ENCODE measurements at places on chromosomes 16 and 17.

DNA sequence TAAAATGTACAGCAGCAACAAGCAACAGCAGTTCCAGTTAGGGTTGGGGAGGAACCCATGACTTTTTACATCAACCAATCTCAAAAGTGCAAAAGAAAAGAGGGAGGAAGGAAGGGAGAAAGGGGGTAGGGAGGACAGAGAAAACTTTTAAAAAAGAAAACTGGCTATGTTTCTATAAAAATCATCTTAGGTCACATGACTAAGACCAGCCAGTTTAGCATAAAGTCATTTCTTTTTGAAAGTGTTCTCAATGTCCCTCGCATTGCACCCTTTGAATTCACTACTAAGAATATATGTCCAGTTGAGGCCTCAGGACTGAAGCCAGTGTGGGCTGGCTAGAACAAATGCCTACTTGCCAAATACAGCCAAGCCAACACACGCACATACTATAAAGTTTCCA, 28.9 kb downstream of the DCUN1D3 start:
- DNase-seq: no peak

- no peak for DNase-seq
Observed at GRCh38 chr17:69423450-69423849, 9.0 kb downstream of the MAP2K6 start.

GRCh38 chr16:15808071-15808470, 48.8 kb downstream of the MYH11 start:
- DNase-seq: no peak

DNA sequence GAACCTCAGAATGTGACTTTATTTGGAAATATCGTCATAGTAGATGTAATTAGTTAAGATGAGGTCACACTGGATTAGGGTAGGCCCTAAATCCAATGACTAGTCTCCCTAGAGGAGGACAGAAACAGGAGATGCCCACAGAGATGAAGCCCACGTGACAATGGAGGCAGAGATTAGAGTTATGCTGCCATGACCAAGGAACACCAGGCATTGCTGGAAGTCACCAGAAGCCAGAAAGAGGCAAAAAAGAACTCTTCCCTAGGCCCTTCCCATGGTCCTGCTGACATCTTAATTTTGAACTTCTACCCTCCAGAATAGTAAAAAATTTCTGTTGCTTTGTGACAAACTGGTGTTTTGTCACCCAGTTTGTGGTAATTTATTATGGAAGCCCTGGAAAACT, 49.6 kb downstream of the IKZF3 start:
- DNase-seq: no peak

- no peak for DNase-seq
Observed at GRCh38 chr16:84080378-84080777, 36.4 kb downstream of the MBTPS1 start.

DNA sequence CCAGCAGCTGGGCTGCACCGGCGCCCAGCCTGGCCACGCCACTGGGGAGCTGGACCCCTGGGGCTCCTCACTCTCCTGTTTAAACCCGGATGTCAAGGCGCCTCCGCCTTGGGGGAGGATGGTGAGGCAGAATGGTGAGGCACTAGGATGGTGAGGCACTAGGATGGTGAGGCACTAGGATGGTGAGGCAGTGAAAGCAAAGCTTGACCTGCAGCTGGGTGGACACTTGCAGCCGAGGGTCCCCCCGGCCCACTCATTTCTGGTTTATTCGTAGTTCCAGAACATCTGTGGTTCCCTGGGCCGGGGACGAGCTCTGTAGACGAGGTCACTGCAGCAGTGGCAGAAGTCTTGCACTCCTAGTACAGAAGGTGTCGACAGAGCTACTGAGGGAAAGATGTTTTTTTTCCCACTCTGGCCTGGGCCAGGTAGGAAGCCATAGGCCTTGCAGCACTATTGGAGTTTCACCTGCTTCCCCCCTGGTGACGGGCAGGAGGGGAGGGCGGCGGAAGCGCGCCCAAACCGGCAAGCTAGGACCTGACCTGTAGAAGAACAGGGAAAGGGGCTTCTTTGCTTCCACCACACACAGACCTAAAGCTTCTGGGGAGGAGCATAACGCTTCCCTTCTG, 1.1 kb upstream of the HNF1B start:
- DNase-seq: no peak

GRCh38 chr17:59155439-59156177, at the start of gene PRR11:
Gene PRR11 (plus strand): TSS chr17:59155746. CDS start chr17:59169753, 14,007 bp downstream.
- DNase-seq: peak; percentile 100

DNA sequence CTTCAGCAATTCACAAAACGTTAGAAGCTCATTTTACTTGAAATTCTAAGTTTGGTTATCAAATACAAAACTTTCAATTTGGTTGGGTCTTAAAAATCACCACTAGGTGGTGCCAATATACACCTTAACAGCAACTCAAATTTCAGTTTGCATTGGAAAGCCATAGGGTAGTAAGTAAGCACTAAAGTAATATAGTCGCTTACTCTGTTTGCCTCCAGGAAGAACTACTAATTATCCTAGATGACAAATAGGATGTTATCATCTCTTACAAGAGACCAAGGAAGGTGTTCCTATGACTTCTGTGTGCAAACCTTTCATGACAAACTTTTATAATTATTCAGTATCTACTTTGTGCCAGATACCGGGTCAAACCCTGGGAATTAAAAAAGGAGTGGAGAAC, 93.3 kb downstream of the MYO1D start:
- DNase-seq: peak; percentile 41

DNA sequence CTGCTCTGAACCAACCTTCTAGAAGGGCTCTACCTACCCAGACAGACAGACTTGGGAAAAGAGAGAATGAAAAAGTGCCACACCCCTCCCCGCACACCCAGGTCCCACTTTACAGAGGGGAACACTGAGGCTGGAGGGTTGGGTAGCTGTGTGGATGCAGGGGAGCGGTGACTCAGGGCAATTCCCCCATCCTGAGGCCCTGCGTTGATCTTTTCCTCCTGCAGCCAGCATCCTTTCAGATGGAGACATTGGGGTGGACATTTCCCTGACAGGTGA, 10.0 kb downstream of the CETP start:
- DNase-seq: no peak

- no peak for DNase-seq
Observed at GRCh38 chr17:40178660-40179059, 1.4 kb downstream of the RAPGEFL1 start.

DNA sequence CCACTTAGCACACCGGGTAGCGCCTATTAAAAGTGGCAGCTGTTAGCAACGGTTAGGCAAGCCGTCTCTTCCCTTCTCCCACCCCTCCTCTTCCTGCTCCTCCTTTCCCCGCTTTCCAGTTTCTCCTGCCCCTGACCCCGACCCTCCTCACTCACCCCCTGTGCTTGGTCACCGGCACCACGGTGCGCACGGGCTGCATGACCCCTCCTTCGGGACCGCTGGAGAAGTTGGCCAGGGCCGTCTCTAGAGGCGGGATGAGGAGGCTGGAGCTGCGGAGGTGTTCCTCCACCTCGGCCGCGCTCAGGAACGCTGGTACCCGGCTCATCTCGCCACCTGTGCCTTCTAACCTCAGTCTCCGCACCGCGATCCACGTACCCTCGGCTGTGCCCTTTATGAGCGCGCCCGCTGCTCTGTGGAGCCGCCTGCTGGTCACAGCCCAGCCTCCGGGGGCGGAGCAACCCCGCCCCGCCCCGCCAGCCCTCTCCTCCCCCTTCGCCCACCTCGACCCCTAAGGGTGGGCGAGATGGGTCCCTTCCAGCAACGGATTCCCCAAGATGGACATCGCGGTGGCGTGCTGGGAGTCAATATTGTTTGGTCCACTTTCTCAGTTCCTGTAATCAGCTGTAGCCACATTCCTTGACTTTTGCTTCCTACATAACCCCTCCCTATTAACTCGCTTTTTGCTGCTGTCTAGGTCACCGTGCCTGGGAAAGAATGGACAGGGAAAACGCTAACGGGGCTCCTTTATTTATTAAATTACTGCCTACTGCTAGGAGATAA, at the start of gene CRYM:
CRYM (minus strand) TSS at position 364 of the 780 bp plus-strand sequence; CDS start at position 325, 39 bp downstream.
- DNase-seq: no peak

GRCh38 chr17:77695386-77695785, 263.1 kb upstream of the TNRC6C start:
- DNase-seq: no peak

- DNase-seq: no peak
Observed at GRCh38 chr16:86568677-86569623, 2.3 kb downstream of the FOXC2 start.

- no peak for DNase-seq
Observed at GRCh38 chr17:63735691-63736090, 5.9 kb downstream of the STRADA start.

DNA sequence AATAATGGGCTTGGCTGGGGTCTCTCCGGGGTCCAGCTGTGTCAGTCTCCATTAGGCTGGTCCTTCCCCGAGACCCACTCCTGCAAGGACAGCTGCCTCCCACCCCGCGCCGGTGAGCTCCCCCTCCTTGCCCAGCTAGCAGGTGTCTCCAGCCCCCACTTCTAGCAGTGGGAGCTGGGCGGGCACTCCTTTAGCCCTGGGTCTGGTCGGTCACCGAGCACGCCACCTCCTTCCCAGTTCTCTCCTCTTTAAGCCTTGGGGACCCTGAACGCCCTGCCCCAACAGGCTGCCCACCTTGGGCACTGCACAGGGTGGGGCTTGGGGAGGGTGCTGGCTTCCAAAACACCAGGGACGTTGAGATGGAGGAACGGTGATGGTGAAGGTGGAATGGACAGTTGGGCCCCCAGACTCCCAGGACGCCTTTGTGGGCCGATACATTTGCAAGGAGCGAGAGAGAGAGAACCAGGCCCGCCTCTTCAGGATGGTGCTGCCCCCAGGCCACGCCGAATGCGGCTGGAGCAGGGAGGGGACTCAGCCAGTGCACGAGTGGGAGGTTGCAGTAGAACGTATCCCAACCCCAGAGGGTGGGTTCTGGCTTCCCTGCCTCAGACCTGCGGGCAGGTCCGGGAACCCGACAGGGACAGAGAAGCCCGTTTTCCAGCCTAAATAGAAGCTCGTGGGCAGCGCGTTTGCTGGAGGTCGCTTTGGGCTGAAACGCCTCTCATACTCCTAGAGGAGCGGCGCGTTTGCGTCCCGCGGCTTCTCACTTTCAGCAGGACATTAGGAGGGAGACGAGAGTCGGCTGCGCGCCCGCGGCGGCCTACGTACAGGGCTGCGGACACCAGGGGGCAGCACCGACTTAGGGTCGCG, 10.7 kb downstream of the TBX2 start:
- DNase-seq: no peak
